ENCODE measurements at places on chromosomes 16 and 17.

GRCh38 chr17:65743308-65743655 is 181.8 kb upstream of the AXIN2 start:
- DNase-seq: no peak

- no peak for DNase-seq
Measured at GRCh38 chr17:44376124-44376523, 12.5 kb upstream of the FAM171A2 start.

- DNase-seq: no peak
Measured at GRCh38 chr17:7755095-7755890, 37.7 kb downstream of the DNAH2 start.

- DNase-seq: no peak
Measured at GRCh38 chr16:2082171-2082982, 34.6 kb downstream of the TSC2 start.

DNA sequence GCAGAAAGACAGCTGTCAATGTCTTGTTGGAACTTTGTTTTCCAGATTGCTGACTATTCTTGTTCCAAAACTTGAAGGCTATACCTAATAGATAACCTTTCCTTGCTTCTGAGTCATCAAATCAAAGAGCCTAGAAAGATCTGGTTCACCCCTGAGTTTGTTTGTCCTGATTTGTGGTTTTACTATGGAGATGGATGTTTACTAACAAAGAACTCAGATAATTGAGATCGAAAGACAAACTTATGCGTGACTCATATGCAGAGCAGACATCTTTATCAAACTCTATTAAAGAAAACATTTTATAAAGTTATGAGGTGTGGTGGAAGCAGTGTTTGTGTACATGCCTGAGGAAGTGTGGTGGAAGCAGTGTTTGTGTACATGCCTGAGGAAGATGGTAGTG is 311.1 kb upstream of the TBX2 start:
- no peak for DNase-seq

GRCh38 chr16:35690413-35690812 is 2231.0 kb downstream of the TP53TG3F start:
- no peak for DNase-seq

GRCh38 chr17:28618464-28618863 is 4.5 kb upstream of the RSKR start:
- no peak for DNase-seq

DNA sequence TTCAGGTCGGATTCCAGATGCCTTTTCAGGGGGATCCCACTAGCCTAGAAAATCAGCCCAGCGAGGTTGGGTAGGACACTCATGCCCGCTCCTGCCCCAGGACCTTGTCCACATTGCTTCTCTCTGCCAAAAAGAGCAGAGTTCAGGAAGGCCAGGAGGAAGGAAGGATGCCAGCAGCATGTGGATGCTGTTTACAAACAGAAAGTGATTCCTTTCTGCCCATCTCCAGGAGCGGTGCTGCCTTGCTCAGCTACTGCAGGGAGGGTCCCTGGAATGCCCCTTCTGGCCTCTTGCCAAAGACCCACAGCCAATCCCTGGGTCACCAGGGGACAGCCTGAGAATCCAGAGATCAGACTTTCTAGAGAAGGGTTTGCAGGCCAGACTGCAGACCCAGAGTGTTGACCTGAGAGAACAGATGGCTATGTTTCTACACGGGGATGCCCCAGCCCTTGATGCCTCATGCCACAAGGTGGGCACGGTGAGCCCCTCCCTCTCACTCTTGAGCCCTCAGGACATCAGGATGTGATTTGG is 32.3 kb upstream of the EMP2 start:
- DNase-seq: no peak

- DNase-seq: no peak
Measured at GRCh38 chr16:73499276-73499675, 451.3 kb upstream of the ZFHX3 start.

DNA sequence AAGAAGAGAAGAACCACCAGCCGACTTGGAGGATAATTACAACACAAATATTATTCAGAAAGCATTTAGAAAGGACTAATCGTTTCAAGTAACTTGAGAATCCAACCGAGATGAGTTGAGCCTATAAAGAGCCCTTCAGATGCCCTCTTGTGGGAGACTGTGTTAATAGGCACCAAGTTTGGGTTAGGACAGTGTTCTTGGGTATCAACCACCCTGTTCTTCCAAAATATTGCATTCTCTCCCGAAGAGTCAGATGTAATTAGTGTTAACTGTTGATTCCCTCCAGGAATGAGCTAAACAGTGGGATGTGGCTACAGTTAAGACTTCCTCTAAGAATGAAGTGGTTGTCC is 87.8 kb upstream of the NOL11 start:
- DNase-seq: no peak

DNA sequence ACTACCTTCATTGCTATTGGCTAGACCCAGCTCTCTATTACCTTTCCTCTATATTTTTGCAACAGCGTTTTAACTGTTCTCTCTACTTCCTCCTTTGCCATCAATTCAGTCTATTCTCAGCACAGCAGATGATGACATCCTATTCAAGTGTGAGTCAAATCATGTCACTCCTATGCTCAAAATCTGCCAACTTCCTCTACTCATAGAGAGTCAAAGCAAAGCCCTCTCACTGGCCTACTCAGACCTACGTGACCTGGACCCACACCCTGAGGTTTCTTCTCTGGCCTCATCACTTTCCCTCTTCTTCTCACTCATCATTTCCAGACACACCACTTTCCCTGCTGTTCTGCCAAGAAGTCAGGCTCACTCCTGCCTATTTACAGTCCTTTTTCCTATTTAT is 289.0 kb upstream of the AXIN2 start:
- DNase-seq: no peak

- DNase-seq: no peak
Measured at GRCh38 chr17:39632153-39632941, 4.6 kb upstream of the STARD3 start.

DNA sequence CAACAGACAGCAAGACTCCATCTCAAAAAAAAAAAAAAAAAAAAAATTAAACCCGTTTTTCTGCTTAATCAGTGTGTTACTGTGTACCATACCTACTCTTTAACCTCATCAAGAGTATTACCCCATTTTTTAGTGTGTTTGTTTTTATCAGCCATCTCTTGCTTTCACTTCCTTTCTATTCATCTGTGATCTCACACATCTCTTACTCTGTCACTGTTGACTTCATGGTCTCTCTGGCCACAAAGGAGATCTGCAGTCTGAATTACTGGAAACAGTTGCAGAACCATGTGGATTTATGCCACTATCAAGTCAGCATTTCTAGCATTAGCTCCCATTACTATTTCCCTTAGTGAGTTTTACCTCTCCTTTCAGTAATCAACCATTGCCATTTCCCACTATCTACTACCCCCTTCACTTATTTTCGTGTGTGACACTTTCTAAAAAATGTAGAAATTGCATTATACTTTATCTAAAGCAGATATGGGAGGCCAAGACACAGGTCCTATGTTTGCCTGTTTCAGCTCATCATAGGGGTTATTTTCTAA is 20.1 kb downstream of the NDEL1 start:
- no peak for DNase-seq

- DNase-seq: no peak
Measured at GRCh38 chr16:55849536-55849935, 16.6 kb upstream of the CES1 start.

- DNase-seq: no peak
Measured at GRCh38 chr16:61435346-61435745, 600.9 kb downstream of the CDH8 start.

GRCh38 chr17:12983991-12984884 is 33.6 kb downstream of the ELAC2 start:
- DNase-seq: no peak

DNA sequence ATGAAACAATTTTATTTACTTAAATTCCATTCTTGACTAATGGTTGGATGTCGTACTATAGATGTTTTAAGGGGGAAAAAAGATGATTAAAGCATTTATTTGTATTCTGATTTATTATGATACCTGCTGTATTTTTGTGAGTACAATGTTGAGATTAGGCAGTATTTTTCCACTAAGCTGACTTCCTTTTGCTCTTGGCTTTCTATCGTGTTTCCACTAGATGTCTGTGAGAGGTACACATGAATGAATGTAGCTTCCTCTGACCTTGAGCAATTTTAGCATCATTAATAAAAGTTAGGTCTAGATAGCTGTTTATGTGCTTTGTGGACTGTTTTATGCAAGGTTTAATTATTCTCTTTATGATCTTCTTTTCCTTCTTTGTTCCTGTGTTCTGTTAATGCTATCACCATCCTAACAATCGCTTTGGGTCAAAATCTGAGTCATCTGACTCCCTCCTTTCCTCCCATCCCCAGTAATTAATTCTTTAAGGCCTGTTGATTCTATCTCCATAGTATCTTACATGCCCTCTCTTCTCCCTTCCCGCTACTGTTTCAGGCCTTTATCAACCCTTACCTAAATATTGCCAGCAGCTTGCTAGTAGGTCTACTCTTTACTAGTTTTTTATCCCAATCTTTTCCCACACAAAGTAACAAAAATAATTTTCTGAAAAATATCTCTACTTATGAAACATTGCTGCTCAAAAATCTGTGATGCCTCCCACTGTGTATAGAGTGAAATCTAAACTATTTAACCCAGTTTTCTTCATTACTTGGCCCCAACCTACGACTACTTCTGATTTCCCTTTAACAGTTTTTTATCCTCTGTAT is 76.0 kb downstream of the VMP1 start:
- DNase-seq: no peak

DNA sequence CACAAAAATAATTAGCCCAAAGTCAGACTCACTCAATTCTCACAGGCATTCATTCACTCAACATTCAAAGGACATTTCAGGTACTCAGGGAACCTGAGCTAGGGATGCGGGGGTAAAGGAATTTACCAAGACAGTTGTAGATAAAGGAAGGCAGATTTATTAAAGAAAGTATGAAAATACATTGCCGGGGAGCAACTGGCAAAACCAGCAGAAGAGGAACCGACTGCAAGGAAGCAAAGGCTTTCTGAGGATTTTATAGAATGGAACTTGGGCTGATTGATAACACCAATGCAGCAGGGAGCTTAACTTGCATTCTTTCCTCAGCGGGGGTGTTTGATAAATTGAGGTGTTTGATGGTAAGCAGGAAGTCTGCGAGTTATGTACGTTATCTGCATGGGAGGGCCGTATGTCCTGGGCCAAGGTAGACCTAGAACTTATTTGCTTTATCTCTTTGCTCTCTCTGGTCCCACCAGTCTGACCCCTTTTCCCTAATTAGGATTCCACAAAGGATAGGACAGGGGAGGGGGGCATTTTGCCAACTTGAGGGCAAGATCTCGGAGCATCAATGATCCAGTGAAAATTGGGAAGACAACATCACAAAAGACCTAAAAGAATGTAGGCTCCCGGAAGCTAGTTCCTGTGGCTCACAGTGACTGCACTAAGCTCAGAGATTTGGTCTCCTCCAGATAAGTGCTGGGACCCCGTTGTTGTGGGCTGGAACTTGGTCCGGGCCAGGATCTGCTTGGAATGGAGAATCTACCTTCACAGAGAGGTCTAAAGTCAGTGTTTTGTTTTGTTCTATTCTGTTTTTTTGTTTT is 5.8 kb upstream of the MT3 start:
- no peak for DNase-seq

DNA sequence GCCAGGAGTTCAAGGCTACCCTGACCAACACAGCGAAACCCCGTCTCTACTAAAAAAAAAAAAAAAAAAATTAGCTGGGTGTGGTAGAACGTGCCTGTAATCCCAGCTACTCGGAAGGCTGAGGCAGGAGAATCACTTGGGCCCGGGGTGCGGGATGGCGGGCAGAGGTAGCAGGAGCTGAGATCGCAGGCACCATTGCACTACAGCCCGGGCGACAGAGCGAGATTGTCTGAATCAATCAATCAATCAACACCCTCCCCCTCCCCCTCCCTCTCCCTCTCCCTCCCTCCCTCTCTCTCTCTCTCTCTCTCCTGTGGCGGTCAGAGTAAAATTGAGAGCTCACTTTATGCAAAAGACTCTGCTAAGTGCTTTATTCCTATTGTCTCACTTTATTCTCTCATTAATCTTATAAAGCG is 1.2 kb downstream of the HSDL1 start:
- no peak for DNase-seq

- DNase-seq: no peak
Measured at GRCh38 chr16:14193316-14193871, 122.3 kb downstream of the MRTFB start.

GRCh38 chr16:48318630-48319029 is 66.6 kb downstream of the SIAH1 start:
- no peak for DNase-seq

- no peak for DNase-seq
Measured at GRCh38 chr16:6335072-6335471, 997.6 kb upstream of the RBFOX1 start.

DNA sequence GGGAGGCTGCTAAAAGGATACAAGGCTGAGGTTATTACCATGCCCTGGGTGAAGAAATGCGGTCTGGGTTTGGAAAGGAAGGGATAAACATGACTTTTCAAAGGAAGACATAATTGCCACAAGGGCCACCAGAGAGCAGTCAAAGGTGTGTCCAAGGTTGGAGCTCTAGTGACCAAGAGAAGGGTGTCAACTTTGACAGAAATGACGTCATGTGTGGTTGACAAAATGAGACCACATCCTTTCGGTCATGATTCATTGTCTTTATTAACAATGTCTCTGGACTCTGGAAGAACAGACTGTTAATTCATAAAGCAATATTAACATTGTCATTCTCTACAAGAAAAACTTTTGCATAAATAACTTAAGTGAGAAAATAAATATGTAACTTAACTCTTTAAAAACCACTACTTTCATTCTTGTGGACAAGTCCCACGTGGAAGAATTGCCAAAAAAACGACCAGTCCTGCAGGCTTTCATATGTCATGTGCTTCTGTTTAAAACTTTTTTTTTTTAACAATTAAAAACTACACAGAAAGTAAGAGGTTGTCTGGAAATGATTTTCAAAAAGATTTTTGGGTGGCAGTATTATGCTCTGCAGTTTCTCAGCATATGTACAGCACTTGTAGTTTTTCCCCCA is 5.0 kb downstream of the SOST start:
- no peak for DNase-seq

- no peak for DNase-seq
Measured at GRCh38 chr17:63292421-63292820, 153.7 kb downstream of the CYB561 start.

DNA sequence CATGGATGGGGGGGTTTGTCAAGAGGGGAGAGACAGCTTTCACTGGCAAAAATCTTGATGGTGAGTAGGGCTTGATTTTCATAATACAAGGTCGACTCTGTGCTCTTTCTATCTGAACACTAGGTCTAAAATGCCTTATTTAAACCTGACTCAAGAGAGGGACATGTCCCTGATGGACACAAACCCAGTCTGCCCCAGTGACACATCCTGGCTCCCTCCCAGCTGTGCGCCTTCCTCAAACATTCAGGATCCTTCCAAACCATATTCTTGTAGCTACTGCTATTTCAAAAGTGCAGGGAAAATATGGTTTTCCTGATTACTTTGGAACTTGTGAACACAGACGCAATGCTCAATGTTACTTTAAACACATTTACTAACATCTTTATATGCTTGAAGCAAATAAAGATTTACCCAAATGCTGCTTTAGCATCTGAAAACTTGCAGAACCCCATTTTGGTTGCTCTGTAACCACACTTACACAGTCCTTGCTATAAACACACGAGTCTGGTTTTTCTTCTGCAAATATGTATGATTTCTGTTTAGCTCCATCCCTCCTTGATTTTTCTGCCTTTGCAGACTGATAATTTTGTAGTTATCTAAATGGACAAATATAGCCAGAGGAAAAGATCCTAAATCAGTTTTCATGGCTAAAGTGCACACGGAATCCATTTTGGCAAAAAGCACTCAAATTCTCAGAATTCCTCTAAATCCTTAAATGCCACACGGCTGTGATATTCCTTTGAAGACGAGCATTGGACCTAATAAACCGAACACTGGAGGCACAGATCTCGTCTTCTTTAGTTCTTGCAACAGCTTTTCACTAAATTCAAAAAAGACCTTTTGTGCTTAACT is 499.9 kb upstream of the ZFHX3 start:
- DNase-seq: no peak
